ENCODE measurements at places on chromosomes 6 and 20.

DNA sequence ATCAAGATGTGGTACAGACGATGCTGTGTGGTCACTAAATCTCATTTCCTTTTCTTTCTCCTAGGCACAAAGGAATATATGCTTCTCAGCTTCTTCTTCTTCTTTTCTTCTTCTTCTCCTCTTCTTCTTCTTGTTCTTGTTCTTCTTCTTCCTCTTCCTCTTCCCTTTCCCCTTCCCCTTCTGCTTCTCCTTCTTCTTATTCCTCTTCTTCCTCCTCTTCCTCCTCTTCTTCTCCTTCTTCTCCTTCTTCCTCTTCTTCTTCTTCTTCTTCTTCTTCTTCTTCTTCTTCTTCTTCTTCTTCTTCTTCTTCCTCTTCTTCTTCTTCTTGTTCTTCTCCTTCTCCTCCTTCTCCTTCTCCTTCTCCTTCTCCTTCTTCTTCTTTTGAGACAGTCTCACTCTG is 190.4 kb upstream of the DTNBP1 start:
- no peak for DNase-seq

- DNase-seq: no peak
Measured at GRCh38 chr20:44649976-44650375, 1.5 kb downstream of the ADA start.

DNA sequence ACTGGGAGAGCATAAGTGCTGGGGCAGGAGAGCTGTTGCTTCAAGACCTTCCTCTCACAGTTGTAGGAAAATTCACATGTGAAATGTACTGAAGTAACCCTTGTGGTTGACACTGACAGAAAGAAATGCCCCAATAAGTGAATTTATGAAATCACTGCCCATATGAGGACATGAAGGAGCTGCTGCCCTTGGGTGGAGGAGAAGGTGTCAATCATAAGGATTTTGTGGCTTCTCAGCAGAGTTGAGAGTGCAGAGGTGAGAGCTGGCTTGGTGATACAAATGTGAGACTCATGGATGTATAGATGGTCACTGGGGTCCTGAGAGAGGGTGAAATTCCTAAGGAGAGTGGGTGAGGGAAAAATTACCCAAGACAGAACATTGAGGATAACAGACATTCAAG is 33.9 kb upstream of the CMTR1 start:
- no peak for DNase-seq

DNA sequence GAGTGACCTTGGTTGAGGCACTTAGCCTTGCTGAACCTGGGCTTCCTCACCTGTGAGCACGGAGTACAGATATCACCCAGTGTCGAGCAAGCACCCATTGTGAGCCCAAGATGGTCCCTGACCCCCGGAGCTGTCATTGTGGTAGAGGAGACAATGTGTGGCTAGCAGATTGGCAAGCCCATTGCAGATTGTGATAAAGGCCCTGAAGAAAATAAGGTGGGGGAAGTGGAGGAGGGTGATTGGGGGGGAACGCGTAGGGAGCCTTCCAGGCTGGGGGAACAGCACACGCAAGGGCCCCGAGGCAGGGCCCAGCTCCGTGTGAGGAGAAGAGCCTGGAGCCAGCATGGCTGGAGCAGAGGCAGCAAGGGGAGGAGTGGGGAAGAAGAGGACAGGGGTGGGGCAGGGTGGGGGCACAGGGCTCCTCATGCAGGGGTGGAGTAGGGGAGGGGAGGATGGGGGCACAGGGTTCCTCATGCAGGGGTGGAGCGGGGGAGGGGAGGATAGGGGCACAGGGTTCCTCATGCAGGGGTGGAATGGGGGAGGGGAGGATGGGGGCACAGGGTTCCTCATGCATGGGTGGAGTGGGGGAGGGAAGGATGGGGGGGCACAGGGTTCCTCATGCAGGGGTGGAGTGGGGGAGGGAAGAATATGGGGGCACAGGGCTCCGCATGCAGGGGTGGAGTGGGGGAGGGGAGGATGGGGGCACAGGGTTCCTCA is 7.0 kb downstream of the CEBPB start:
- no peak for DNase-seq

Data from epithelial cell of prostate (primary cell).